ENCODE measurements at places on chromosomes 6 and 20.

DNA sequence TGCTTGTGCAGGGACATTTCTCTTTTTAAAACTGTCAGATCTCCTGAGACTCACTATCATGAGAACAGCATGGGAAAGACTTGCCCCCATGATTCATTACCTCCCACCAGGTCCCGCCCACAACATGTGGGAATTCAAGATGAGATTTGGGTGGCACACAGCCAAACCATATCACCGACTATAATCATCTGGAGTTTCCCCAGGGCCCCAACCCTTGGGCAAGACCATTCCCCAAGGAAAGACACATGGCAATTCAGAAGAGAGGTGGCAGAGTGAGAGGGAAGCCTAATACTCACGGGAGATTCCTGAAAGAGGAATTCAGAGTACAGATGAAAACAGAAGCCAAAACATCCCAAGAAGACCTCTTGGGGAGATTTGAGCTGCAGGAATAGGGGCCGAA lies 291.0 kb upstream of the PLCB4 start:
- DNase-seq = no peak

DNA sequence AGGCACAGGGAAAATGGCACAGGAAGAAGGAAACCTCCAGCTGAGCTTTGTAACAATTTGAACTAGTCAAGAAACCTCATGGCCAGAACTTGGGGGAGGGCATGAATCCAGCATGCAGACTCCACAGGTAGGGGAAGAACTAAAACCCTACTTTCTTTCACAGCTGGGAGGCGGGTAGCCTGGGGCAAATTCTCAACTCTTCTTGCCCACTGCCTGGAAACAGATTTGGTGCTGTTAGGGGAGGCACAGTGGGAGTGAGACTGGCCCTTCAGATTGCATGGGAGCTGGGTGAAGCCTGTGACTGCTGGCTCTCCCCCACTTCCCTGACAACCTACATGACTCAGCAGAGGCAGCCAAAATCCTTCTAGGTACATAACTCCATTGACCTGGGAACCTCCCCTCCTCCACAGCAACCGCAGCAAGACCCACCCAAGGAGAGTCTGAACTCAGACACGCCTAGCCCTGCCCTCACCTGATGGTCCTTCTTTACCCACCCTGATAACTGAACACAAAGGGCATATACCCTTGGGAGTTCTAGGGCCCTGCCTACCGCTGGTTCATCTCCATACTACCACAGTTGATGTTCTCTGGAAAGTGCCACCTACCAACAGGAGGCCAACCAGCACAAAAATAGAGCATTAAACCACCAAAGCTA lies 37.2 kb upstream of the TRIM27 start:
- no peak for DNase-seq

DNA sequence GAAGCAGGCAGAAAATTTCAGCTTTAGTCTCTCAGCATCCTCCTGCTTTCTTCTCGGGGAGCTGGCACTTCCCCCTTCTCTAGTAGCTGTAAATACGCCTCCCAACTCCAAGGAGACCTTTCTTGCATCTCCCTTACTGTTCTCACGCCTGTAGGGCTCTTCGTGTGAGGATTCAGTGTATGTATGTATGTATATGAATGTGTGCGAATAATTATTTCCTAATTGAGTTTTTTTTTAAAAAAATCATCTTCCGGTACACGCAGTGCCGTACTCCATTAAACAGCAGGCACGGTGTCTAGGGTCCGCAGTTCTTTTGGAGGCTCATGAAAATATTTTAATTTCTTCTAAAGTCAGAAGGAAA lies 85.4 kb downstream of the HFE start:
- DNase-seq = peak; percentile 43

DNA sequence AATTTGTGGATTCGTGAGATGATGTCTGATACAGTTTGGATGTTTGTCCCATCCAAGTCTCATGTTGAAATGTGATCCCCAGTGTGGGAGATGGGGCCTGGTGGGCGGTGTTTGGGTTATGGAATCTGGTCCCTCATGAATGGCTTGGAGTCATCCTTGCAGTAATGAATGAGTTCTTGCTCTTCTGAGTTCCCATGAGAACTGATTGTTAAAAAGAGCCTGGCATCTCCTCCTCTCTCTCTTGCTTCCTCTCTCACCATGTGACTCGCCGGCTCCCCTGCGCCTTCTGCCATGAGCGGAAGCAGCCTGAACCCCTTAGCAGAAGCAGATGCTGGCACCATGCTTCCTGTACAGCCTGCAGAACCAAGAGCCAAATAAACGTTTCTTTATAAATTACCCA lies 30.5 kb upstream of the RPP40 start:
- DNase-seq = no peak

GRCh38 chr20:41386502-41387427 lies 20.1 kb upstream of the EMILIN3 start:
- DNase-seq = no peak

DNA sequence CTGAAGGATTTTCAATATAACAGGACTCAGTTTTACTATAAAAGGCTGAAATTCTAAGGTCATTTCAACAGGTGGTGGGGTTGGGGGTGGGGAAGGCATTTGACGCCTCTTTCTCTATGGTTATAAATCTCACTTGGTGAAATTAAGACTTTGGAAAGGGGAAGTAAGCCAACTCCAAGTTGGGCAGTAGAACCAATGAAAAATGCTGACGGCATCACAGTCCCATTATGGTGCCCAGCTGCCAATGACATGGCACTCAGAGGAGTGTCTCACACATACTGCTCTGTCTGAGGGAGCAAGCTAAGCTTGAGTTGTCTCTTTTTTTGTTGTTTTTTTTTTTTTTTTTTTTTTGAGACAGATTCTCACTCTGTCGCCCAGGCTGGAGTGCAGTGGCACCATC lies 4.7 kb downstream of the SLC16A10 start:
- DNase-seq = no peak

- no peak for DNase-seq
These were observed 87.0 kb downstream of the CD164 start for GRCh38 chr6:109295109-109295773.

DNA sequence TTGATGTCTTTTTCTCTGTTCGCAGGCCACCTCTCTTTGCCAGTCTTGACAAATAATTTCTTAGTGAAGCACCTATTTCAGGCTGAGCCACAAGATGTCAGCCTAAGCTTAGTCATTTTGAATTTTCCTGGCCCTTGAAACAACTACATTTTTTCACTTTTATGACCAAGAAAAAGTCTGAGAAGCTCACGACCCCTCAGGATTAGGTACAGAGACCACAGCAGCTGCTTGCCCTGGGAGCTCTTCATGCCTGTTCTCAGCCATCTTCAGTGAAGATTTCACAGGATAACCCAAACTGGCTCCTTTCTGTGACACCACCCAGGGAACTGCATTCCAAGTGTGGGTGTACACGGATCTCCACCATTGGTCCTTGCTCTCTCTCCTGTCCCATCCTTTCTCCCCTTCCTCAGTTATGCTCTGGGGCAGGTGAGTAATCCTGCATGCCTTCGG lies 38.4 kb upstream of the SPTLC3 start:
- DNase-seq = no peak

GRCh38 chr6:109612268-109612667 lies 78.7 kb downstream of the AK9 start:
- no peak for DNase-seq

DNA sequence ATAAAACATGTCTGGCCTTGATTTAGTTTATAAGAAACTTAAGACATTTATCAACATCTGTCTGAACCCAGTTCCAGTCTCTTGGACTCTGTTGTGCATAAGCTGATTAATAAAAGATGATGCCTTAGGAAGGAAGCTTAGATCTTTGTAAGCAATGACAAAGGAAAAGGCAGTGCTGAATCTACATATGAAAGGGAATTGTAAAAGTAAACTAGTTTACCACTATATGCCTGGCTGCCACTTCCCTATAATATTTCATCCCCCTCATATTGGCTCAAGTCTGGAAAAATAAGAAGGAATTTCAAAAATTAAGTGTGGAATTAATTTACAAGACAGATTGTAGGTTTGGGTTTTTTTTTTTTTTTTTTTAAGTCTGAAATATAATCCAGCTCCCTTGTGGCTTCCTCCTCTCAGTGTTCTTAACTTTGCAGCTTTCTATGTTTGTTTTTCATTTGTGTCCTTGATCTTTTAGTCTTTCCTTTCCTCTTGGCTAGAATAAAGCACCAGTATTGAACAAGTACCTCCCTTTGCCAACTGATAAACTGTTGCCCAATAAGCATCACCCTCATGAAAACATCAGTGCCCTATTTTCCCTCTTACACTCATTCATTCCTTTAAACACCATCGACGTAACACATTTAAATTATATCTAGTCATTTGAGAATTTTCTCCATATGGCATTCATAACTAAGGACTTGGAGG lies 146.7 kb upstream of the TBX18 start:
- DNase-seq = no peak

DNA sequence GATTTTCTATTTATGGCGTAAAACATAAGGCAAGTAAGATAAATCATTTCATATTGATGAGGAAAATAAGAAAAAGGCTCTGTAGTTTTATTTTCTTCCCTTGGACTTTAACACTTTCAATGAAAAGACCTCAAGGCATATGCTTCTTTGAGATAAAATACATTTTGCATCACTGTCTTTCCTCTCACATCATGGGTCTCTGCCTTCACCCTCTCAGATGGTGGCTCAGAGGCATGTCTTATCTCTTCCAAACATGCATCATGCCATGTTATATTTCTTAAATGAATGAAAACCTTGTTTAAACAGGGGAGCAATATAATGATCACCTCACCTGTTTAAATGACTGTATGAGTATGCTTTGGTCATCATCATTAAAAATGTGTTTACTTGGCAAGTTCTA lies 59.3 kb downstream of the PRL start:
- no peak for DNase-seq

- DNase-seq = no peak
These were observed 95.1 kb downstream of the KCNQ5 start for GRCh38 chr6:72716916-72717315.

- DNase-seq = no peak
These were observed 8.3 kb downstream of the NT5E start for GRCh38 chr6:85458184-85458583.

DNA sequence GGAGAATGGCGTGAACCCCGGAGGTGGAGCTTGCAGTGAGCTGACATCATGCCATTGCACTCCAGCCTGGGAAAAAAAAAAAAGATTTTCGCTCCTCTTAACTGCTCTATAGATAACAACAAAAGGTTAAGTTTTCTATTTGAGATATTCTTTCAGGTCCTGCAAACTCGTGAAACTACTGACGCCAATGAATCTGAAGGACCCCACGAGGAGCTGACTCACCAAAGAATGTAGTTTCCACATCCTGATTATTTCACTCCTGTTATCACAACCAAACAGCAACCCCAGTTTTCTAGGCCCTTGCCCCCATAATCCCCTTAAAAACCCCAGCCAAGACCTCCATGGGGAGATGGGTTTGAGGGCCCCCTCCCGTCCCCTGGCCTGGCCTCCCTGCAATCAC lies 58.7 kb downstream of the OTOR start:
- no peak for DNase-seq

DNA sequence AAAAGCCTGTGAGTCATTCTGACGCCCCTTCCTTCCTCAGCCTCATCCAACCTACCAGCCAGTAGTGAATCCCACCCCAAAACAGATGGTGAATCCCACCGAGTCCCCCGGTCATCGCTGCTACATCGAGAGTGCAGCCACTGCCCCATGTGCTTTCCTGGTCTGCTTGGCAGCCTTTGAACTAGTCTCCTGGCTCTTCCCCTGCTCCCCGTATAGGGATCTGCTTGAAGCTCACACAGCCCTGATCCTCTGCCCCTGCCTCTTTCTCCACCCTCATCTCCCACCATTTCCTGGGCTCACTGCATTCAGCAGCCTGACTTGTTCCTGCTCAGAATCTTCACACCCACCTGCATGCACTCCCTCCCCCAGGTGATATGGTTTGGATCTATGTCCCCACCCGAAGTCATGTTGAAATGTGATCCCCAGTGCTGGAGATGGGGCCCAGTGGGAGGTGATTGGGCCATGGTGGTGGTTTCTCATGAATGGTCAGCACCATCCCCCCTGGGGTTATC lies 14.6 kb downstream of the SYNJ2 start:
- DNase-seq = no peak

DNA sequence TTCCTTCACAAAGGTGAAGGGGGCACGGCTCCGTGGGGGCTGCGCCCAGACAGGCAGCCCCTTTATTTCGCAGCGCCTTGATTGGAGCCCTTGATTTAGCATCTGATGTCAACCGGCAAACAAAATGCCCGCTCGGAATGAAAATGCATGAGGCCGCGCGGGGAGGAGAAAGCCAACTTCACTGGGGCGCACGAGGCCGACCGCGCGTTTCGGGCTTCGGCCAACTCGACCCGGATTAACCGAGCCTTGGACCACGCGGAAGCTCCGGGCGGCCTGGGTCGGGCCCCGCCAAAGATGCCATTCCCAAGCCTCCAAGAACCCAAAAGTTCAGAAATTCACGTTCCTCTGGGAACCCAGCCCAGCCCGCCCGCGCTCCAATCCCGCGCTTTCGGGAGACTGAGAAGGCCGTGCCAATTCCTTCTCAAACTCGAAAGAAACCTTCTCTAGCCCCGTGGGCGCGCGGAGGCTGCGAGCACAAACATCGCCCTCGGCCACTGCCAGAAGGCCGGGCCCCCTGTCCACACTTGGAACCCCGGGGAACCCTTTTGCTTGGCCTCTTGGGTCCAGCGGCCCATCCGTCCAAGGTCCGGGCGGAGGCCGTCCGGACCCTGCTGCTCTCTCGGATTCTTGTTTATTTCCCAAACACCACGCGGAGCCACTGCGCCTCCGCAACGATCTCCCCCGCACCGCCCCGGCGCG lies 879 bp upstream of the INSM1 start:
- peak; percentile 96 for DNase-seq

DNA sequence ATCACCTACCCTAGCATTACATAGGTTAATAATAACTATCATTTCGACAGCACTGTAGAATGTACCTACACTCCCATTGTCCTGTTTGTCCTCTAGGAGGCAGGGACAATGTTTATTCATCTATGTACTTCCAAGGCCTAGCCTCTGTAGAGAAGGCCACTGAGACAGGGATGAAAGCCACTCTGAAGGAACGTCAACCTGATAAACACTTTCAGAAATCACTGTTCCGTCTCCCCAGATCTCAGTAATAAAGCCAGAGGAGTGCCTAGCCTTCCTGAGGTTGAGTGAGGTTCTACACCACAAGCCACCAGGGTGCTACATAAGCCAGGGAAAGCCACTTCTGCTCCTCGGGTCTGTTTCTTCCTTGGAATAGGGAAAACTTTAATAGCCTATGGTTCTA lies 44.8 kb downstream of the POPDC3 start:
- peak; percentile 25 for DNase-seq

- no peak for DNase-seq
These were observed 121.6 kb downstream of the ADGRB3 start for GRCh38 chr6:68756454-68757375.

DNA sequence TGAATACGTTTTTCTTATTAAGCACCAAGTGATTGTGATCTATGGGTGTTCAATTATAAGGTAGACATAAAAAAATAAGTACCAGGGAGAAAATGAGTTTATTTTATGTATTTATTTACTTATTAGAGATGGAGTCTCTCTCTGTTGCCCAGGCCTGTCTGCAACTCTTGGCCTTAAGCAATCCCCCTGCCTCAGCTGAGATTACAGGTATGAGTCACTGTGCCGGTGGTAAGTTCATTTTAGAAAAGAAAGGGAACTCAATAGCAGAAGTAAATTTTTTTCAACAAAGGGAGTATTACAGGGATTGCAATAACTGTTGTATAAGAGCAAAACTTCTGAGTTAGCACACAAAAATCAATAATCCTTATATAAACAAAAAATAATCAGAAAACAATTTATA lies 98.7 kb upstream of the FUT9 start:
- no peak for DNase-seq

- no peak for DNase-seq
These were observed 94.4 kb upstream of the TNFAIP3 start for GRCh38 chr6:137772541-137773250.
